ENCODE measurements at places on chromosomes 4 and X. TPM values are rescaled to one million over a fixed set of nuclear protein-coding genes. Genes with fewer than 3 reads are reported as not detected.

DNA sequence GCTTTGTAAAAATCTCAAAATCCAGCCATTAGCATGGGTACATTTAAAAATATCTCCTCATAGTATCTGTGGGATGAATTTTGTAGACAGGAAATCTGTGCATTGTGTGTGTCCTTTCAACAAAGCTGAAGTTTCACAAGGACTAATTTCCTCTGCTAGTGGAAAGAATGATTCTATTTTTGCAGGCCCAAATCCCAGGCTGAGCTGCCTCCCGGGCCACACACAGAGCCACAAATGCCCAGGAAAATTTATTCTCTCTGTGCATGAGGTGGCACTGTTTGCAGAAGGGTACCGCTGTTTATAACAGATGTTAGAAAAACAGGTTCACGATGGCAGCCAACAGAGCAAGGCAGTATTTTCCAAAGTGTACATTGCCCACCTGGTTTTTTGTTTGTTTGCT lies 11.0 kb upstream of the VCX3B start:
- H3K4me1 ChIP-seq, result peaks cover 7% of the 10 kb centered on the region
- no peak overlapping the region for H3K27ac ChIP-seq
- H3K4me3 ChIP-seq, result no peak overlapping the region
- no peaks in the 10 kb centered on the region for H3K27me3 ChIP-seq

The FAM9C gene
- not detected for total RNA-seq

DNA sequence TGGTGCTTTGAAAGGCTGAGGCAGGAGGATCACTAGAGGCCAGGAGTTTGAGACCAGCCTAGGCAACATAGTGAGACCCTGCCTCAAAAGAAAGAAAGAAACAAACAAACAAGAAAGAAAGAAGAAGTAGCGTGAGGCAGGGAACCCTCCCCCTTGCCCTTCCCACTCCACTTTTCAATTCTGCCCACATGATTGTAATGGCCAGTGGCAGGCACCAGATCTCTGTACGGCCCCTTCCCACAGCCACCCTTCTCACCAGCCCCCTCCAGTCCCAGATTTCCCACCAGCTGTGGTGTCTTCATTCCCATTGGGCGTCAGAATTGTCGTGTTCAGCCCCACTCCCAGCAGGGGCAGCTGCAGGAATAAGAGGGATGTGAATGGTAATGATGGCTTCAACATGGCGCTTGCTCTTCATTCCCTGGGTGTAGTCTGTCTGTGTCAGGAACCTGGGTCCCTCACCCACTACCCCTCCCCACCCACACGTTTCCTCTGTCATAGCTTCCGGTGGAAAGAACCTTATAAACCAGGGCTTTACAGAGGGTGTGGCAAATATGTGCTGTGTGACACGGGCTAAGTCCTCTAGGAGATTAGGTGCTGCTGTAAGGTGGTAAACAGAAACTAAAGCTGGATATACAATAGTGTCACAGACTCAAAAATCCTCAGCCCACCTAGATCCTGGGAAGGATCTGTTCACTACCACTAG lies at the start of gene IL2RG:
Gene IL2RG, minus strand, starts transcription at position 437 of the 703 bp plus-strand sequence. Its CDS starts 38 bp downstream, at position 399.
- no peaks in the 10 kb centered on the region for H3K27me3 ChIP-seq
- H3K27ac ChIP-seq, result no peak within 1 kb of the TSS
- no peaks in the 10 kb centered on the region for H3K4me1 ChIP-seq
- no peak for DNase-seq
- H3K36me3 ChIP-seq, result no peaks in the 10 kb centered on the region

DNA sequence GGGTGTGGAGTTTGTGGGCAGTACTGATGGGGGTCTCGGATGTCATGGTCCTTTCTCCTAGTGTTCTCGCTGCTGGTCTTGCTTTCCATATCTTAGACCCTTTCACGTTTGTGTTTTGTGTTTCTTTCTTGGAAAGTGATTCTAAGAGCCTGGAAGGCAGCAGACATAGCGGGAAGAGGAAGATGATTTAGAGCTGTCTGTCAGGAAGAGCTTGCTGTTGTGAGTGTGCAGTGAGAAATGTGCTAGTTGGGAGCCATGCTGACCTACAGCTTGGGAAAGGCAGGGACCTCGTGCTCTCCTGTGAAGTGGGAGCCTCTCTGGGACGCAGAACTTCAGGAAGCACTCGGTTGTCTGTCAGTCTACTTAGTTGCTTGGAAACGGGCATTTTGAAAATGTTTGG lies 122.2 kb downstream of the ZNF518B start:
- H3K4me3 ChIP-seq, result no peak overlapping the region
- no peak overlapping the region for H3K27ac ChIP-seq
- H3K27me3 ChIP-seq, result no peaks in the 10 kb centered on the region
- no peaks in the 10 kb centered on the region for H3K36me3 ChIP-seq
- no peak for DNase-seq
- H3K4me1 ChIP-seq, result no peaks in the 10 kb centered on the region

- H3K36me3 ChIP-seq, result no peaks in the 10 kb centered on the region
- H3K27me3 ChIP-seq, result no peaks in the 10 kb centered on the region
- no peak for DNase-seq
- peak overlapping the region; percentile 58 for H3K4me3 ChIP-seq
Observed at GRCh38 chrX:75155447-75155826, 646 bp downstream of the ABCB7 start.

DNA sequence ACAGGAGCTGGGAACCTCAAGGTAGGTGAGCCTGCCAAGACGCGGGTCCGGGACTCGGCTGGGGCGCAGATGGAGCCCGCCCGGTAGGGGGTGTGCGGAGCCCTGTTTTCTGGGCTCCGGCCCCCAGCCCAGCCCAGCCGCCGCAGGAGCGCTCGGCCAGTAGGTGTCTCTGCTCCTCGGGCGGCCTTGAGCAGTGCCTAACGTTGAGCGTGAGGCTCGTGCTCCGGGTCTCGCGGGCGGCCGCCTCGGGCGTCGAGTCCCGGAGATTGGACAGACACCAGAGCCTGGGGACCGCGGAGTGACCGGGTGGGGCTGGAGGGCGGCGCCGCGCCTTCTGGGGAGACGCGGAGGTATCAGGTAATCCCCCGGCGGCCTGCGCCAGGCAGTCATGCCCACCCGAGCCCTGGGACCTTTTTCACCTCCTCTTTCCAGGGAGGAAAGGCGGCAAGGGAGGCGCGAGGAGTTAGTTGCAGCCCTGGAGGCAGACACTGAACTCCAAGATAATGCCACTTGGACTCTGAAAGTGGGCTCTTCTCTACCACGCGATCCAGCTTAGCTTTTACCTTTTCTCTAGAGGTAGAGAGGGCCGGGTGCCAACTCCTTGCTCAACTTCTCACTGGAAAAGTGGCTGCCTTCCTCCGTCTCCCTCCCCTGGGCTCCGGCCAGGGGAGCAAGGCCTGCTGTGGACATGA lies 14.5 kb upstream of the FGG start:
- H3K4me3 ChIP-seq, result peak overlapping the region; percentile 38
- H3K27me3 ChIP-seq, result peaks cover 32% of the 10 kb centered on the region

DNA sequence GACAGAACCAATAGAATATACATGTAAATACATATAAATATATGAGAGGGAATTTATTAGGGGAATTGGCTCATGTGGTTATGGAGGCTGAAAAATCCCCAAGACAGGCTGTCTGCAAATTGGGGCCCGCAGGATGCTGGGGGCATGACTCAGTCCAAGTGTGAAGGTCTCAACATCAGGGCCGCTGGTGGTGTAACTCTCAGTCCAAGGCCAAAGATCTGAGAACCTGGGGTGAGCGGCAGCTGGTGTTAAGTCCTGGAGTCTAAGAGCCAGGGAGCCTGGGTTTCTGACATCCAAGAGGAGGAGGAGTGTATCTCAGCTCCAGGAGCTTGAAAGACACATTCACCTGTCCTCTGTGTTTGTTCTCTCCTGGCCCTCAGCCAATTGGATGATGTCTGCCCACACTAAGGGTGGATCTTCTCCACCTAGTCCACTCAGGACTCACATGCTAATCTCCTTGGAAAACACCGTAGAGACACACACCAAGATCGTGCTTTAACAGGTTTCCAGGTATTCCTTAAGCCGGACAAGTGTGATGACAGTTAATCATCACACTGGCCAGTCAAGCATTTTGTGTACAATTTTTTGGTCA lies 28.9 kb downstream of the TIGD2 start:
- no peaks in the 10 kb centered on the region for H3K36me3 ChIP-seq
- no peak for DNase-seq
- H3K4me1 ChIP-seq, result no peaks in the 10 kb centered on the region
- no peaks in the 10 kb centered on the region for H3K27me3 ChIP-seq
- no peak overlapping the region for H3K27ac ChIP-seq

The LRIT3 gene
- 0.22 TPM for total RNA-seq

DNA sequence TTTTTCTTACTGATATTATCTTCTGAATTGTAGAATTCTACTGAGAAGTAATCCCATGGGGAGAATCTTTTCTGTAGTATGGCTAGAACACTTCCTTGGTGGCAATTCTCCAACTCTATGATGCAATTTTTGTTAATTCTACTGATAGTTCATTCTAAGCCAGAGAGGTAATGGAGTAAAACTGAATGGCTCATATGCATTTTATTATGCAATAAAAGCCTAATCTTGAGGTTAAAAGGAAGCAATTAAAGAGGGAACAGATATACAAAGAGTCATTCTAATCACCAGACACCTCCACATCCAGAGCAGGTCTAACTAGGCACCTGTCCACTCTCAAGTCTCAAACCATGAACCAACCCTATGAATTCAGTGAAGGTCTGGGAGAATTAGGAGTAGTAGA lies 9.7 kb downstream of the RAP2C start:
- H3K36me3 ChIP-seq, result no peaks in the 10 kb centered on the region
- peaks cover 3% of the 10 kb centered on the region for H3K4me1 ChIP-seq
- H3K27ac ChIP-seq, result no peak overlapping the region
- no peaks in the 10 kb centered on the region for H3K27me3 ChIP-seq
- no peak overlapping the region for H3K4me3 ChIP-seq
- no peak for DNase-seq

GRCh38 chr4:82891707-82892466 lies 934 bp upstream of the SEC31A start:
- no peak for DNase-seq
- peaks cover 6% of the 10 kb centered on the region for H3K36me3 ChIP-seq
- H3K27me3 ChIP-seq, result no peaks in the 10 kb centered on the region
- peak overlapping the region; percentile 97 for H3K27ac ChIP-seq
- H3K4me1 ChIP-seq, result peaks cover 4% of the 10 kb centered on the region
- H3K4me3 ChIP-seq, result peak overlapping the region; percentile 99

DNA sequence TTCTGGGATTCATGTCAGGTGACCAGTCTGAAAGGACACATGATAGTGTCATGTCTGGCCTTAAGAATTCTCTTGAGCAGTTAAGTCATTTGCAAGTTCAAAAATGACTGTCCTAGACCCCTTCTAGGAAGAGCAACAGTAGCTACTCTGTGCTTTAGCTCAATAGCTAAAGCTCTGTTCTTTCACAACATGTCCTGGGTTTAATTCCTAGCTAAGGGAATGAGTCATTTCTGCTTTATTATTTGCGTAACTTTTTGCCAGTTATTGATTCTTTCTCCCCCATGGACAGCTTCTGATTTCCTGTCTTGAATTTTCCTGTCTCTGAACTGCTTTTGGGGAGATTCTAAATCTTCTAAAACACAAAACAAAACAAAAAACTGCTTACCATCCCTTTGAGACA lies 1055.8 kb upstream of the DIAPH2 start:
- H3K36me3 ChIP-seq, result no peaks in the 10 kb centered on the region
- no peak overlapping the region for H3K27ac ChIP-seq
- DNase-seq, result no peak
- H3K27me3 ChIP-seq, result no peaks in the 10 kb centered on the region
- no peaks in the 10 kb centered on the region for H3K4me1 ChIP-seq

The L1CAM gene
- 26.3 TPM for total RNA-seq

The TRO gene
- total RNA-seq, result 133 TPM

DNA sequence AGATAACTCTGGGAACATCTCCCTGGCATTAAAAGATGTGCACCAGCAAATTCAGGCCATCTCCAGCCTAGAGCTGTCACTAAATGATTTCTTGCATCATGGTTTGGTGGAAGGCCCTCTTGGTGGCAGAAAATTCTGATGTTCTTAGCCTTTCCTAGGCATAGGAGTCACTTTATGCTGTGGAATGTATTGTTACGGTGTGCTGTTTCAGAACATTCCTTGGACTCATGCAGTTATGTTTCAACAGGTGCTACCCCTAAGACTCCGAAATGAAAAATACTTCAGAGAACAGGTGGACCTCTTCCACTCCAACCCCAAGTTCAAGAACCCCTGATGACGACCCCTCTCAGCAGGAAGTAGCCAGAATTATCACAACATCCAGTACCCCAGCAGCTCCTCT lies 20.3 kb upstream of the PAPSS1 start:
- no peak overlapping the region for H3K4me3 ChIP-seq
- no peak overlapping the region for H3K27ac ChIP-seq
- no peak for DNase-seq
- no peaks in the 10 kb centered on the region for H3K36me3 ChIP-seq
- H3K4me1 ChIP-seq, result no peaks in the 10 kb centered on the region
- H3K27me3 ChIP-seq, result no peaks in the 10 kb centered on the region

- no peaks in the 10 kb centered on the region for H3K27me3 ChIP-seq
- no peaks in the 10 kb centered on the region for H3K36me3 ChIP-seq
- H3K4me1 ChIP-seq, result no peaks in the 10 kb centered on the region
Observed at GRCh38 chr4:74013264-74013663, 14.8 kb upstream of the CXCL5 start.

The GPR119 gene
- total RNA-seq, result not detected

DNA sequence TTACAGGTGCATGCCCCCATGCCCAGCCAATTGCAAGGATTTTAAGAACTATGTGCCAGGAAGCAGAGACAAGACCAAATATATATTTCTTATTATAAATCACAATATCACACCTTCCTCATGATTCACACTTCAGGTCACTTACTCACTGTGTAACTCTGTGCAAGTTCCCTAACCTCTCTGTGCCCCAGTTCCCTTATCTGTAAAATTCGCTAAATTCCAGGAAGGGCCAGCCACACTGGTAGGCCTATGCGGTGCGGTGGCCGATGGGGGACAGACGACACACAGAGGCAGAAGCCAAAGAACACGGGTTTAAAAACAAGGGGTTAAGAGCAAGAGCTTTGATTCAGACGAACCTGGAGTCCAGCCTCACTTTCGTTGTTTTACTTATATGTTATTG lies 2.8 kb downstream of the TRIM2 start:
- peak overlapping the region; percentile 61 for H3K27ac ChIP-seq
- H3K27me3 ChIP-seq, result peaks cover 4% of the 10 kb centered on the region
- no peaks in the 10 kb centered on the region for H3K36me3 ChIP-seq
- no peak for DNase-seq
- H3K4me3 ChIP-seq, result peak overlapping the region; percentile 63
